ENCODE measurements at places on chromosomes 1 and 21.

DNA sequence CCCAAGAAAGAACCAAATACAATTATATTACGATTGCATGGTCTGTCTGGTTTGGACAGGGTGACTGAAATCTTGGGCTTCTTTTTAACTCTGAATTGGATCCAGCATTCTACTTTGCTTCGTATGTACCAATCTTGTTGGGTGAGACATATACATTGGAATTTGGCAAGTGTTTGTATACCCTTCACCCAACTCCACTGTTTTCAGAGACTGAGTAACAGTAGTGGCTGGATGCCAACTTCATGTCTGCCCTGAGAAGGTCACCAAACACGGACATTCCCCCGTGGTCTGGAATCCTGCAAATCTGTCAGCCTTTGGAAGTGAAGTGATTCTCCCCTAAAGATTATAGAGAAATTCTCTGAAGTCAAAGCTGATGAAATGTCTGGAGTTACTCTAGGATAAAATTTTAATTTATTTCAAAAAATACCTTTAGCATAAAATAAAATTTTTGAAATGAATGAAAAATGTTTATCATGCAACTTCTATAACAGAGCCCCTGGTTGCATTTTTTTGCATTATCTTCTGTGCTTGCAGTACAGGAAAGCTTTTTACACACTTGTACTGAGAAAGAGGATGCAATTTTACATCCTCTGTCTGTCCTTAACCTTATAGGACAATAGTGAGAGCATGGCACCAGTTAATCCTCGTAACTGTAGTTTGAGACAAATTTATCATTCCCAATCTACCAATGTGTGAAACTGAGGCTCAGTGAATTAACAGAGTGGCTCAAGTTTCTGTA is 201.8 kb downstream of the DISC1 start:
- no peak for DNase-seq

DNA sequence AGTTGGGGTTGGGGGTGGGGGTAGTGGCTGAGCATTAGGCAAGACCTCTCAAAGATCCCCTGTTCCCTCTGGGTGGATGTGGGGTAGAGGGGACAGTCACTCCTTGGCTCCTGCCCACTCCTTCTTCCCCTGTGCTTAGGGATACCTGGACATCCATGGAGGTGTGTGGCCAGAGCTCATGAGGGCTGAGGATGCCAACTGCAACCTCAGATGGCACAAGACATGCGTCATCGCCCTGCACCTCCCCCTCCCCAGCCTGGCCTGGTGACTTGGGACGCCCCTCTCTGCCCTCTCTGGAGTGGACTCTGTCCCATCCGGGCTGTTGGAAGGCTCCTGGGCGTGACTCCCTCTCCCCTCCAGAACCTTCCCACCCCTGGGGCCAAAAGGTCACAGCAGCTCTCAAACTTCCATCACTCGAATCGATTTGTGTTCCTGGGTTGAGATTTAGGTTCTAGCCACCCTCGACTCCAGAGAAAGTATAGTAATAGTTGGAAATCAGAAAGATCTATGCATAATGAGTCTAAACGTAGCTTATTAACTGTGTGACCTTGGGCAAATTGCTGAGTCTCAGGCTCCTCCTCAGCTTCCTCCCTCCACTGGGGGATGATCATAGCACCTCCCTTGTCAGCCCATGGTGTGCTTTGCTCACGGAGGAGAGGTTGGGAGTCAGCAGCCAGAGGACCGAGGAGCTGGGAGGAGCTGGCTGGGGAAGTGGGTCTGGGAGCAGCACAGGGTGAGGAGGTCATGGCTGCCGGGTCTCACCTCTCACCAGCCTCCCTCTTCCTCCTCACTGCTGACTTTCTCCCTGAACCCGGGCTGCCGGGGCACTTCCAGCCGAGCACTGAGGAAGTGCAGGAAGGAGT is 2.2 kb upstream of the PTPN7 start:
- no peak for DNase-seq

DNA sequence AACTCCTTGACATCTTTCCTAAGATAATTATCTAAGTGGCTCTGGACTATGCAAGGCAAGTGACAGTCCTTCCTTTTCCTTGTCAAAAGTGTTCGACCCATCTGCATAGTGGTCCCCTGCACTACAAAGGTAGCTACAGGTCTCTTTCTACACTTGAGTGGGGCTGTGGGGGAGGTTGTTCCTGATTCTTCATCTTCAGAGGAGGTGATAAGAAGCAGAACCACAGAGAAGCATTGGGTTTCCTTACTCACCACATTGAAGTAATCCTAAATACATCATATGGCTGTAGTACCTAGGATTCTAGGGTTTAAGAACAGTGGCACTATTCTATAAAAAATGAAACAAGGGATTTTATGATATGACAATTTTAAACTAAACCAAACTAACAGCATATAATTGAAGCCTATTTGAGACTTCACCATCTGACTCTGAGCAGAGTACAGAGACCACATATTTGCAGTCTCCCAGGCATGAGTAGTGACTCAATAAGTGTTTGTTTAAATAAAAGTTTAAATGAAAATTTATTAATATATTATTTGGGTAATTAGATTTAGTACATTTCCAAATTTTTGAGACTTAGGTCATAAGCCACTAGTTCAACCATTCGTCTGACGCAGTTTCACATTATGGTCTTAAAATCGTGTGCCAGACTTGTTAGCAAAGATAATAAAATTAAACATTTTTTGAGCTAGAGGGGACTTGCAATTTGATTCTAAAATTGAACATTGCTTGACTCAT is 54.9 kb upstream of the NEK7 start:
- no peak for DNase-seq

DNA sequence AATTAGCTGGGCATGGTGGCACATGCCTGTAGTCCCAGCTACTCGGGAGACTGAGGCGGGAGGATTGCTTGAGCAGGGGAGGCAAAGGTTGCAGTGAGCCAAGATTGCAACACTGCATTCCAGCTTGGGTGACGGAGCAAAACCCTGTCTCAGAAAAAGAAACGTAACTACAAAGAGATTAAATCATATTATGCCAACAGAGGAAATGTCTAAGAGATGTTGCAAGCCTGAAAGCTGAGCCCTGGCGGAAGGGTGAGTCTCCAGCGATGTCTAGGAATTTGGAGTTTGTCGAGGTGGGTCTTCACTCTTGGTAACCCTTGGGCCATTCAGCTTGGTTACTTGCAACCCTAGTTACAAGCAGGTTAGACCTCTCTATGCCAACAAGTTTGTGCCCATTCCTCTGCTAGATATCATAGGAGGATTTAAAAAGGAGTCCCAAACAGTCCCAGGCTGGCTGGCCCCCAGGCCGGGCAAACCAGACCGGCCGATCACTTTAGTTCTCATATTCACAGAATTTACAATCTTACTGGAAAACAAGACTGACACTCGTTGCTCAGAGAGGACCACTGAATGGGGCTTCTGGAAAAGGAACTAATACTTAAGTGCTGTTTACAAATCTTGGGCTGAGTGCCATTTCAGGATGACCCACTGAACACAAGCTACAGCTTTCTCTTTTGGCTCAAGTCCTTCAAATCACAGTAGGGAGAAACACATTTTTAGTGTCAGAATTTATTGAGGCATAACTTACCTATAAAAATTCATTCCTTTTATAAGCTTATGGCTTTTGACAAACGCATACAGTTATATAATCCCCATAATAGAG is 27.1 kb downstream of the SLC30A1 start:
- DNase-seq: no peak

GRCh38 chr1:93808871-93809270 is 70.1 kb downstream of the DNTTIP2 start:
- DNase-seq: no peak

DNA sequence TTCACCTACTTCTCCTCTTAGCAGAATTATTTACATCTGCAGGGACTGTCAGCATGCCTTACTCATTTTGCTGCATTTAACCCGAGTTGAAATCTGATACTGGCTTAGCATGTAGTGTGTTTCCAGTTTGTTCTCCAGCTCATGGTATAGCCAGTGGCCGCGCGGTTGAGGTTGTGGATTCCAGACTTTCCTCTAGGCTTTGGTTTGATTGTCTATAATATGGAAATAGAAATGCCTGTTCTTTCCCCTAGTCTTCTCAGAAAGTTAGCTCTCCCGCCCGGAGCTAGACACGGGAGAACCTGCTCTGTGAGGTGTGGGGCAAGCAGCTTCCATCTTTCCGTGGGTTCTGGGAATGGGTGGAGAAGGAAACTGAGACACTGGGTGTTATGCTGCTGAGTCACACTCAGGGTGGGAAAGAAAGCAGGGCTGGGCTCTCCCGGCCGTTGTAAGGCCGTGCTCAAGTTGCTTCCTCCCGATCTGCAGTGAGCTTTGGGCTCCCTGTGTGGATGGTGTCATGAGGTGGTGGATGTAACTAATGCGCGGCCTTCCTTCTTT is 206.8 kb upstream of the TMEM51 start:
- DNase-seq: no peak

GRCh38 chr1:56439610-56440264 is 139.6 kb downstream of the PLPP3 start:
- no peak for DNase-seq

GRCh38 chr1:153962088-153963029 is 978 bp downstream of the SLC39A1 start:
- no peak for DNase-seq

GRCh38 chr1:154329152-154329521 is 3.8 kb downstream of the ATP8B2 start:
- DNase-seq: no peak

Data from NCI-H774 (cell line).